Left colon (tissue), 2 donors: ENCODE measurements at places on chromosomes 16 and 17.

DNA sequence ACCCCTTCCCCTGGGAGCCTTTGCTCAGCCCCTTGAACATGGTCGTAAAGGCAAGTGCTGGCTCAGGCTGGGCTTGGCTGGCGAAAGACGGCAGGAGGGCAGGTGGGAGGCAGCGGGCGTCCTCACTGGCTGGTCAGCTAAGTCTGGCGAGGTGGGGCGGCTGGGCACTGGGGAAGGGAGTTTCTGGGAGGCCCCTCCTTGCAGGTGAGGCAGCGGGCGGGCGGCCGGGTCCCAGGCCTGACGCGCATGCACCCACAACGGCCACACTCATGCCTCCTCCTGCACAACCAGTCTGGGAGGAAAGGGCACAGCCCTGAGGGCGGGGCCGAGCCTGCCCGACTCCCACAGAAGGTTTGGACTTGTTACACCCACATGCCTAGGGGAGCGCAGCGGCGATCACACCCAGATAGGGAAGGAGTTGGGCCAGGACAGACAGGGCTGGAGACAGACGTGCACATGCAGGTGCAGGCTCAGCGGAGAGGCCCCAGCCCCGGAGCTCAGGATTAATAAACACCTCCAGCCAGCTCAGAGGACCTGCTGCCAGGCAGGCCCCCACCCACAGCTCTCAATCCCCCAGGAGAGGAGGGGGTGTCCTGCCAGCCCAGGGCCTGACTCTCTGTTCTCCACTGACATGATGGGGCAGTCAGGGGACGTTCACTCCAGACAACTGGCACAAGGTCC, at the start of gene EVPL:
Gene EVPL, minus strand, starts transcription at position 148 of the 681 bp plus-strand sequence. Its CDS starts 108 bp downstream, at position 40.
- peak; percentile 94 for DNase-seq

- DNase-seq = no peak
Observed at GRCh38 chr16:13808102-13808501, 111.9 kb upstream of the ERCC4 start.

DNA sequence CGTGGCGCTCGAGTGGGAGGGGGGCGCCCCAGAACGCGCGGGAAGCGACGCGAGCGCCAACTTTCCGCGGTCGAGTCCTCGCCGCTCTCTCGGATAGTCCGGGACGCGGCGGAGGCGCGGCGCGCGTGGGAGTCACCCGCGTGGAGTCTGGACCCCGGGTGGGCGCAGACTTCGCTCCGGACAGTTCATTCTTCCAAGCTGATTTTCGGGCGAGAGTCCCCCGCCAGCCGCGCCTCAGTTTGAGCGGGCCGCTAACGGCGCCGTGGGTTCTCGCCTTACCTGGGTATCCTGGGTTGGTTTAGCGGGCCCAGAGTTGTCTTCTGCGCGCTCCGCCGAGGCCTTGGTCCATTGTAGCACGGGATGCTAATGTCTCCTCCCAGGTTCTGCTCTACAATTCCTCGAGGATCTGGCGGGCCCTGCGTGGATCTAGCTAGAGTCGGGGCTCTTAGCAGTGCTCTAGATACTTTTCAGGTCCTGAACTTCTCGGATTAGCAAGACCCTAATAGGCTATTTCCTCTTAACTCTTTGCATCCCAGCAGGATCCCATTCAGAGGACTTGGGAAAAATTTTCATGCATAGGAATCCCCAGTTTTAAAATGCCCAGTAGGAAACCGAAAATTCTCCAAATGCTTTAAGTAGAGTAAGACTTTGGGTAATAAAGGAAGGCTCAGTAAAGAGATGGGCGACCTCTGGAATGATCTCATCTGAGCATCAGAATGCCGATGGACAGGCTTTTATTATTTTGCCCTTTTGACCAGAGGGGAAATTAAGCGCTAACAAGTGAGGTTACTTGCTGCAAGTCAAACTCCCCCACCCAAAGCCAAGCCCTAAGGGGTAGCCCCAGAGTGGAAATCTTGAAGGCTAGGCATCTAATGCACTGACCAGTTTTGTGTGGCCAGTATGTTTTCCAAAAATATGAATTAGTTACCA, 537 bp upstream of the GJC1 start:
- DNase-seq = peak; percentile 23

DNA sequence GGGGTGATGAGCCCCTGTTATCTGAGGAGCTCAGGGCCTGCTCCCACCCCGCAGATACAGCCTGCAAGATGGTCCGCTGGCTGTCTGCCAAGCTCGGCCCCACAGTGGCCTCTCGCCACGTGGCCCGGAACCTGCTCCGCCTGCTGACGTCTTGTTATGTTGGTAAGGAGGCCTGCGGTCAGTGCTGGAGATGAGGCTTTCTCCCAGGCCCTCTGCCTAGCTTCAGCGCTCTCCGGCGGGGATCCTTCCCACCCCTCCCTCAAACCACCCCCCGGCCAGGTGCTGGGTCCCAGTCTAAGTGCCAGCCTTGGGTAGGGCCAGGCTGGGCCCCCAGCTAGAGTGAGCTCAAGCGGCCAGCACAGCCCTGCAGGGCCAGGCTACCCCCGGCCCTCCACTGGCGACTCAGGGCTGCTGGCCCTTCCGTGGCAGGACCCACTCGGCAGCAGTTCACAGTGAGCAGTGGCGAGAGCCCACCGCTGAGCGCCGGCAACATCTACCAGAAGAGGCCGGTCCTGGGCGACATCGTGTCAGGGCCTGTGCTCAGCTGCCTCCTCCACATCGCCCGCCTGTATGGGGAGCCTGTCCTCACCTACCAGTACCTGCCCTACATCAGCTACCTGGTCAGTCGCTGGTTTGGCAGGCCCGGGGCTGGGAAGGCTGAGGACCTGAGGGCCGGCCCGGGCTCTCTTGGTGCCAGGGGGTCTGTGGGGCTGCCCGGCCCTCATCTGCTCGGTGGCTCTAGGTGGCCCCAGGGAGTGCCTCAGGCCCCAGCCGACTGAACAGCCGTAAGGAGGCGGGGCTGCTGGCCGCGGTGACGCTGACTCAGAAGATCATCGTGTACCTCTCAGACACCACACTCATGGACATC, 6.1 kb downstream of the WDR81 start:
- peak; percentile 70 for DNase-seq

GRCh38 chr16:16083421-16084156, 134.2 kb downstream of the ABCC1 start:
- DNase-seq = no peak

DNA sequence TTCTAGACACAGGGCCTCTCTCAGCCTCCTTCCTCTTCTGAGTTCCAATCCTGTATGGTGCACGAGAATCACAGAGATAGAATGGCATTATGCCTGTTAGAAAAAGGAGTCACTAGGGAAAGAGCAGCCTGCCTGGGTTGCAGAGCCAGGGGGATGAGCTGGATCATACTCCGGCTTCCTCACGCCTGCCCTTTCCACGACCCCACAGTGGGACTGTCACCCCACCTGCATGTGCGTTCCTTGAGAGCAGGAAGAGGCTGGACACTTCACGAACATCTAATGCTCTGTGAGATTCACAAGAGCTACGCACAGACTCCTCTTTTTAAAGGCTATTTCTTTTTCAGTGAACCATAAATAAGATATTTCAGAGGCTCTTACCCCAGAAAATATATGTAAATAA, 54.8 kb downstream of the N4BP1 start:
- no peak for DNase-seq

- no peak for DNase-seq
Observed at GRCh38 chr17:14387036-14387435, 86.2 kb downstream of the HS3ST3B1 start.

- DNase-seq = no peak
Observed at GRCh38 chr16:10862438-10862837, 14.6 kb upstream of the CIITA start.

DNA sequence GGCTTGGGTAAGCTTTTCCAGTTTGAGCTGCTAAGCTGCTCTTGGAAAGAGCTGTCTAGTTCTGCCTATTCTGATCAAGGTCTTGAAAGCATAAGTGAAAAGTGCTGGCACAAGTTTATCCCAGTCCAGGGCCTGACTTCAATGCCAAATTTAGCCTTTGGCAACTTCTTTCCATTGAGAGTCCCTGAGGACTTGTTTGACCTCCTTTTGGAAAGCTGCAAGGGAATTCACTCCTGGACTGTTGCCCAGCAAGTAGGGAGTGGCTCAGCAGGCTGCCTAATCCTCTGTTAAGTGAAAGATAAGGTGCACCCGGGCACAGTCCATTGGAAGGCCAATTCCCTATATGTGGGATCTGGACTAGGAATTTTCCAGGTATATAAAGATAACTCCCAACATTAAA, 16.0 kb upstream of the TANC2 start:
- peak; percentile 82 for DNase-seq
